NCI-H524 (cell line): ENCODE measurements at places on chromosomes 13 and 19.

- DNase-seq: peak; percentile 93
Measured at GRCh38 chr13:53167561-53167960, 138.9 kb downstream of the OLFM4 start.

- DNase-seq: no peak
Measured at GRCh38 chr13:100491164-100491842, 97.3 kb downstream of the GGACT start.

GRCh38 chr13:37357548-37357947 is 241.0 kb downstream of the POSTN start:
- no peak for DNase-seq

DNA sequence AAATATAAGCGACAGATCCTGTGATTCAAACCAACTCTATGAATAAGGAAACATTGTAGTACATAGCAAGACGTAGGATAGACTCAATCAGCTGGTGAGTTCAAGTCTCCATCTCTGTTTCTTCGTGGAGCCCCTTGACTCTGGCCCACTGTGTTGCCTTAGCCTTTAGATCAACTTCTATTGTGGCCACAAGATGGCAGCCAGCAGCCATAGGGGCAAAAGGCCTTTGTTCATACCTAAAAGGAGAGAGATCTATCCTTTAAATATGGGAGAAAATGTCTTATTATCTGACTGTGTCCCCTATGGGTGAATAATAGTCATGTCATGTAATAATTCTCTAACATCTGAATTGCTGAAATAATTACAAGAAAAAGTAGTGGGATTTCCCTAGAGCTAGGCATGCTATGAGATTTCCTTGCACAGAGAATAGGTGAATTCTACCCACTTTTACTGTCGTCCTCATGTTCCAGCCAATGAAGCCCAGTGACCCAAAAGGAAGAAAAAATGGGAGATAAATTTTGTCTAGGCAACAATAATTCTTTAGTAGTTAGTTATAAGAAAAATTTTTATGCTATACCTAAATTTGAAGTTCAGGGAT is 129.4 kb downstream of the PCDH20 start:
- peak; percentile 70 for DNase-seq

DNA sequence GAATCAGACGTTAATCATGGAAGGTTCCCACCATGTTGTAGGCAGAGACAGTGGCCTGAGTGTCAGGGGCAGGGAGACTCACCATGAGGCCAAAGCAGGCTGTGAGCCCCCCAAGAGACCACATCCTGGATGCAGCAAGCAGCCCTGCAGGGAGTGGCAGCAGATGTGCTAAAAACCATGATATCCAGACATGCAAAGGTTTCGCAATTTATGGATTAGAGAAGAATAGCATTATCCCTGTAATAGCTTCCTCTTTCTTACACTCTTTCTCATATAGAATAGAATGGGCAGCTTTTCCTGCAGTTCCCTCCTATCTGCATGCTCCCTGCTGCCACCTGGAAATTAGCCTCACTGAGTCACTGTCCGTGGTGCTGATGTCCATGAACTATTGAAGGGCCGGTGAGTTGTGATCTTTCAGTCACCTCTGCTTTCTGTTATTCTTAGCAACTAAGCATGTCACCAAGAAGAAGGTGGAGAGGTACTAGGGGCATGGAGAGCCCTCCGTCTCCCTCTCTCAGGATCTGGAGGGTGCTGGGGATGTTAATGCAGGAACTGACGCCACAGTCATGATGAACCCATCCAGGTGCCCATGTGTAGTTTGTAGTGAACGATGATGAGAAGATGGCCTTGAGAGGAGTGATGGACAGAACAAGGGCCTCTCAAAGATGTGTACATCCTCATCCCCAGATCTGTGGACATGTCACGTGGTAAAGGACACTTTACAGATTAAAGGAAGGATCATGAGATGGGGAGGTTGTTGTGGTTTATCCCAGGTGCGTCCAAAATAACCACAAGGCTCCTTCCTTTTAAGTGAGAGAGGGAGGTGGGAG is 9.9 kb downstream of the CEACAM4 start:
- no peak for DNase-seq

- DNase-seq: no peak
Measured at GRCh38 chr13:26561651-26562511, 4.4 kb downstream of the WASF3 start.

- no peak for DNase-seq
Measured at GRCh38 chr19:17794731-17795494, at the start of gene B3GNT3. TSS of gene B3GNT3 (plus strand) at chr19:17795138. CDS start at chr19:17807808, 12,670 bp downstream.

GRCh38 chr13:44651724-44652123 is 75.6 kb upstream of the TSC22D1 start:
- DNase-seq: no peak

DNA sequence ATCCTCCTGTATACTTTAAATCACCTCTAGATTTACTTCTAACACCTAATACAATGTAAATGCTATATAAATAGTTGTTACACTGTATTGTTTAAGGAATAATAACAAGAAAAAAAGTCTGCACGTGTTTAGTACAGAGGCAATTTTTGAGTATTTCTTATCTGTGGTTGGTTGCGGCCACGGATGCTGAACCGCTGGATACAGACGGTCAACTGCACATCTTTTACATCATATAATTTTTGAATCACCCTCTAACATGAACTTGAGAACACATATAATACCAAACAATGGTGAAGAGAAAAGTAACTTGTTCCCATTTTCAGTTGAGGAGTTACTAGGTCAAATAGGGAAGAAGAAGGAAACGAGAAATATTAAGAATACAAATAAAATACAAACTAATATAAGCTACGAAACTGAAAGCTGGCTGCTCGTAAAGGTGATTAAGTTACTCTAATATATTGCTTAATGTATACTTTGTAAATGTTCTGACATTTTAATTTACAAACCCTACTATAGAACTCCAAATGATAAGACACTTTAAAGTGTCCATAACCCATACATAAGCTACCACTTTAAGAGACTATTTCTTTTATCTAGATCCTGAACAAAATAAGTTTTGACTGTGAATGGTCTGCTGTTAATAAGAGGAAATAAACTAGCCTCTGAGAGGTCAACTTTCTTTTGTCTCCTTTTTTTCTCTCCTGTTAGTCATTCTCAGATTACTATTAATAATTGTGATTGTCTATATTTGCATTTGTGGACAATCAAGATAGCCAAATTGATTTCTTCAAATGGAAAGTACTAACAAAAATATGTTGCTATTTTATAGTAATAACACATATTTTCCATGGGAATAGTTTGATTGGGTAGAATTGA is 457.4 kb downstream of the DIAPH3 start:
- DNase-seq: no peak

- no peak for DNase-seq
Measured at GRCh38 chr13:114167426-114167825, 11.6 kb upstream of the CFAP97D2 start.

GRCh38 chr19:53254411-53255341 is at the start of gene ZNF677:
TSS of gene ZNF677 (minus strand) at chr19:53254873. CDS start at chr19:53251550, 3,323 bp downstream.
- peak; percentile 40 for DNase-seq

- DNase-seq: no peak
Measured at GRCh38 chr13:44465318-44465717, 91.7 kb downstream of the SERP2 start.

DNA sequence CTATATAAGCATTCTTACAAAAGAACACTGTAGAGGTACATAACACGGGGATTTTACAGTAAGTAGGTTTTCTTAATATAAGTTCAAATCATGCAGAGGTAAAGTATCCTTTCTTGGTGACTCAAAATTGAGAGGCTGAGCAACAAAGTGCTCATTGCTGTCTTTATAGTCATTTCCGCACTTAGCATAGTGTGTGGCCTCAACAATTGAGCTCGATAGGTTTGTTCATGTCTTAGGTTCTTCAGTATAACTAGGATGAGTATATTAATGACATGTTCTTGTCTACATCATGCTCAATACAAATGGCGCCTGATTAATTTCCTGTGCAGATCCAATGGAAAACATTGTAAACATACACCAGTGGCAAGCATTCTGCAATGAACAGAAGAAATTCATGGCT is 1.4 kb downstream of the WDFY2 start:
- no peak for DNase-seq

DNA sequence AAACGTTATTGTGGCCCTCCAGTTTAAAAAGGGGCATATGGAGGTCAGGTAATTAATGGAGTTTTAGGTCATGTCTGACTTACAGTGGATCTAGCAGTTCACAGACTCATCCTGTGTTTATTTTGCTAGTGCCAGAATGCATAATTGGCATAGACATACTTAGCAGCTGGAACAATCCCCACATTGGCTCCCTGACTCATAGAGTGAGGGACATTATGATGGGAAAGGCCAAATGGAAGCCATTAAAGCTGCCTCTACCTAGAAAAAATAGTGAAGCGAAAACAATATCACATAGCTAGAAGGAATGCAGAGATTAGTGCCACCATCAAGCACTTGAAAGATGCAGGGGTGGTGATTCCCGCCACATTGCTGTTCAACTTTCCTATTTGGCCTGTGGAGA is 610.7 kb downstream of the SLITRK5 start:
- DNase-seq: no peak

GRCh38 chr13:29065142-29065541 is 245.0 kb downstream of the MTUS2 start:
- no peak for DNase-seq

DNA sequence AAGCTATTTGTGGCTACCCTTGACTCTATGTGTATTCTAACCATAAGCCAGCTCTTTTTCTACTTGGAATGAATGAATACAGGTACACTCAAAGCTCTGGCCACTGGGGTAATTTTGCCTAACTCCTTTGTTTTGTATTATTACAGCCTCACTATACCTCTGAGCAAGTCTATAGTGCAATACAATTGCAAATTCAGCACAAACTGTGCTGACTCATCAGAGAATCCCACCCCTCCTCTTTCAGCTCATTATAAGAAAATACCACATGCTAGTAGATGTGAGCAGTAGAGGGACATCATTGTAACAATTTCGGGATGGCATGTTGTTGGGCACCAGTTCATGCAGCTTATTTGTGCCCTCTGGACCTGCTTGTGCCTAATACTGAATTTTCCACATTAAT is 1382.2 kb downstream of the SLITRK5 start:
- DNase-seq: no peak

GRCh38 chr19:38617764-38618589 is at the start of gene MAP4K1:
TSS of gene MAP4K1 (minus strand) at chr19:38617953. CDS start at chr19:38617895, 58 bp downstream.
- no peak for DNase-seq

- no peak for DNase-seq
Measured at GRCh38 chr19:13761423-13761822, 2.9 kb upstream of the MRI1 start.

GRCh38 chr19:6259312-6259861 is 20.4 kb downstream of the MLLT1 start:
- no peak for DNase-seq
